Activated T-helper 17 cell treated with anti-CD3 and anti-CD28 coated beads, Interleukin-2, amount 50 U/mL, for 72 hours (primary cell): ENCODE measurements at places on chromosomes 3 and 15. TPM values are rescaled to one million over a fixed set of nuclear protein-coding genes. Genes with fewer than 3 reads are reported as not detected.

Gene DPPA2
- total RNA-seq = not detected

Gene MST1R
- 0.84 TPM for total RNA-seq

Gene AMT
- 1.9 TPM for total RNA-seq

Gene SLC22A13
- total RNA-seq = 1.5 TPM

Gene CYP8B1
- not detected for total RNA-seq

Gene KLHL40
- not detected for total RNA-seq

Gene CHDH
- 1.1 TPM for total RNA-seq

Gene AADACL2
- not detected for total RNA-seq

Gene ITGB5
- 1.1 TPM for total RNA-seq

Gene BCL2A1
- total RNA-seq = 77.0 TPM

Gene CD200
- total RNA-seq = 26.8 TPM

- ATAC-seq = no peak
These were observed 46.2 kb downstream of the ZNF385D start for GRCh38 chr3:21704796-21705195.

- no peak for ATAC-seq
These were observed 1.9 kb downstream of the TKT start for GRCh38 chr3:53253707-53254508.

DNA sequence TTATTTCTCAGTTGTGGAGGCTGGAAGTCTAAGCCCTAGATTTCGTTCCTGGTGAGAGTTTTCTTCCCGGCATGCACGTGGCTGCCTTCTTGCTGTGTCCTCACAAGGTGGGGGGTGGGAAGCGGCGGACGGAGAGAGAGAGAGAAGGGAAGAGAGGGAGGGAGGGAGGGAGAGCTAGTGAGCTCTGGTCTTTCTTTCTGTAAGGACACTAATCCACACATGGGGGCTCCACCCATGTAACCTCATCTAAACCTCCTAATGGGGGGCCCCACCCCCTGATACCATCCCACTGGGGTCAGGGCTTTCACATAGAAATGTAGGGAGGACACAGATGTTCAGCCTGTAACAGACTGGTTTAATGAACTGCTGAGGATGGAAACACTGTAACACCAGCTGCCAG lies 7.3 kb downstream of the FBLN2 start:
- ATAC-seq = no peak

- ATAC-seq = peak; percentile 47
These were observed 313.4 kb upstream of the NECTIN3 start for GRCh38 chr3:110758208-110758607.

GRCh38 chr15:66094331-66094730 lies 159.2 kb downstream of the MEGF11 start:
- no peak for ATAC-seq

DNA sequence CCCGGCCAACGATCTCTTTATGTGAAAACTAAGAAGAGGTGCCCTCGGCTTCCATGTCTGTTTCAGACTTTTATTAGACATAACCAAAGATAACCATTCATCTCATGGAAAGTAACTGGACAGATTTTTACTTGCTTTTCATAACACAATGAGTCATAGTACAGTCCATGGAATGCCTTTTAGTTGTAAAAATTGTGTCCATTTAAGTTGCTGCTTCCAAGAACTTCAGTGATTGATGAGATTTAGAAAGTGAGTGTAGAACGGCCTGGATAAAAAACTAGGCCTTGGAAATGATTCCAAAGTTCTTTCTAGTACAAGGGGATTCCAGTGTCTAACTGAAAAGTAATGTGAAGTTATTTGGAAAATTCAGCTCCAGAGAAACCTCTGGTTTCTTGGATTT lies 10.8 kb downstream of the EIF2AK4 start:
- ATAC-seq = no peak

DNA sequence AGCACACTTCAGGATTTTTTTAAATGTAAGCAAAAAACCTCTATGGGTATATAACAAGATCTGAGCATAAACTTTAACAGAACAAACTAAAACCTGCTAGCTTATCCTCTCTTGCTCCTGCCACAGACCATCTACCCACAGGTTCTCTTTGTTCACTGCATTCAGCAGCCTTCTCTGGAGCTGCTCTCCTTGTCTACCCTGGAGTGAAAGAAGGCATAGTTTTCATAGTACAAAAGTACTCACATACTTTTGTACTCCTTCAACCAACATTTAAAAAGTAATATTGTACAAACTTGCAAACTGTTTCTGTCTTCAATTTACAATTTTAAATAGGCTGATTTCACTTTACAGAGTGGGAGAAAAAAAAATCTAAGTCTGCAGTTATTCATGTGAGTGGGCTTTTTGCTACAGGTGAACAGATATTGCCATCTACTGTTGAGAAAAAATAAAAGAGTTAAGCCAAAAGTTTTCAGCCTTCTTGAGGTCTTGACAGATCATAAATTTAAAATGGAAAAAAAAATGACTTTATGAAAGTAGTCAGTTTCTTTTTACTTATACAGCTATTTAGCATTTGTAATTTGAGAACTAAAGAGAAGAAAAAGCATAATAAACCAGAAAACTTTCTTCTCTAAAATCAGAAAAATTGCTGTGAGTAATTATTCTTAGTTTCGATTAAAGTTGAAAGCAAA lies 20.4 kb downstream of the TERC start:
- ATAC-seq = no peak

- ATAC-seq = no peak
These were observed 52.4 kb downstream of the PHLDB2 start for GRCh38 chr3:111911446-111911845.

GRCh38 chr15:82936966-82937711 lies 15.4 kb downstream of the HOMER2 start:
- ATAC-seq = no peak

DNA sequence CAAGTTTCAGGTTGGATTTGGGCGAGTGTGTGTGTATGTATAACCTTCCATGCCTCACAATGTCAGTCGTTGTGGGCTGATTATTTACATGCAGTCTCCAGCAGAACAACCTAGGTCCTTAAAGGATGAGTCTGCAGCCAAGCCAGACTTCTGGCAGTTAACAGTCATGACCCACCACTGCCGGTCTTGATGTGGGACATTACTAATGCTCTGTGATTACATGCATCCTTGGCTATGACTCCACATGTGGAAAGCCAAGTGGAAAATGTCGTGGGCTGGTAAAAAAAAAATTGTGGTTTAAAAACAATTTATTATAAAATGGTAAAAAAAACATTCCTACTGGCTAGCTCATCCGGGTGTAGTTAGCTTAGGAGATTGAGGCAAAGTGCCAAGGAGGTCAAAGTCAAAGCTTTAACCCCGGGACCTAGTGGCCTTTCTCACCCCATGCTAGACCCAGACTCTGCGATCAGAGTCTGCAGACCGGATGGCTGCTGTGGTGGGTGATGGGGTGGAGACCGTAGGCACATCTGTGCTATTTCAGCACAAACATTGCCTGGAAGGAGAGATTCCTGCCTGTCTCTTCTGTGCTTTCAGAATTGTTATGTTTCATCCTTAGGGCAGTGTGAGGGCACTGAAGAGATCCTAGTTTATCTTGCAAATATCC lies 6.8 kb downstream of the RARRES1 start:
- peak; percentile 81 for ATAC-seq

DNA sequence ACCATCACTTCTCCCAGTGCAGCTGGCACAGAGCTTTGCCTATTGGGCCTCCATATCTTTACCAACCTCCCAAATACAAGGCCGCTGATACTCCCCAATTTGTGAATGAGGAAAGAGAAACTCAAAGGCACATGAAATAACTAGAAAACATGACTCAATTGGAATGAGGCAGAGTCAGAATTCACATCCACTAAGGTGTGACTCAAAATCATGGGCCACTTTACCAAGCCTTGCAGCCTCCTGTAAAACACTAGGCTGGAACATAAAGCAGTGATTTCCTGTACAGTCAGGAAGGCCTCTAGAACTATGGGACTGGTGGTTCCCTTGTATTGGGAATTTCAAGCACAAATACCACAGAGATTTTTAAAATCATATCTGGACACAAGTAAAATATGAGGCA lies 128.6 kb downstream of the DCLK3 start:
- ATAC-seq = no peak

- no peak for ATAC-seq
These were observed 94.3 kb upstream of the TLE3 start for GRCh38 chr15:70192041-70192440.

GRCh38 chr3:58358092-58358491 lies 25.4 kb downstream of the PXK start:
- ATAC-seq = peak; percentile 81

DNA sequence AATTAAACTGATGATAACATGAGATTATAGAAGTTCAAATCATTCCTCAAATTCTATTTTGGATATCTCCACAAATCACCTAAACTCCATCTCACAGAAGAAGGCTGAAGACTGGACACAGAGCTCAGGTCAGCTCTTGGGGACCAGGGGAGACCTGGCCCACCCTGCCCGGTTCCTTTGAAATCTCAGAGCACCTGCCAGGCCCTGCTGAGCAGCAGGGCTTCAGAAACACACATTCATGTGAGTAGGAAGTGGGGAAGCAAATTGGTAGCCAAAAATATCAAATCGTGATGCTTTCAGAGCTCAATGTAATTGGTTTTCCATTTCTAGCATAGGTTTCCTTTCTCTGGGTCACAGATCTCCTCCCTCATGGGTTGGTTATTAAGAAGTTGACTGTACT lies 76.2 kb downstream of the OCA2 start:
- ATAC-seq = no peak

DNA sequence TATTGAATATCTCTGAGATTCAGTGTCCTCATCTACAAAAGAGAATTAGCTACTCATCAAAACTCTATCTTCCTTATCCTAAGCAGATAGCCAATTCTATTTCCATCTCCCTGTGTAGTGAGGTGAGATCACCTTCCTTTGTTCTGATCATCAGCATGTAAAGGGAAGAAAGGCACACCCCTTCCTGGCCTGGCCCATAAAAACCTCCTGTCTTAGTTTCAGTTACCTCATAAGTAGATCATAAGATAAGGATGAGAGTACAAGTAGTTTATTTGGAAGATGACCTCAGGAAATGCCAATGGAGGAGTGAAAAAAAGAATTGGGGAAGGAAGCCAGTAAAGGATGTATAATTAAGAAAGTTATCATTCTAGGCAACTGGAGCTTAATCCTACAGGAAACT lies 114.5 kb upstream of the GADL1 start:
- ATAC-seq = no peak

DNA sequence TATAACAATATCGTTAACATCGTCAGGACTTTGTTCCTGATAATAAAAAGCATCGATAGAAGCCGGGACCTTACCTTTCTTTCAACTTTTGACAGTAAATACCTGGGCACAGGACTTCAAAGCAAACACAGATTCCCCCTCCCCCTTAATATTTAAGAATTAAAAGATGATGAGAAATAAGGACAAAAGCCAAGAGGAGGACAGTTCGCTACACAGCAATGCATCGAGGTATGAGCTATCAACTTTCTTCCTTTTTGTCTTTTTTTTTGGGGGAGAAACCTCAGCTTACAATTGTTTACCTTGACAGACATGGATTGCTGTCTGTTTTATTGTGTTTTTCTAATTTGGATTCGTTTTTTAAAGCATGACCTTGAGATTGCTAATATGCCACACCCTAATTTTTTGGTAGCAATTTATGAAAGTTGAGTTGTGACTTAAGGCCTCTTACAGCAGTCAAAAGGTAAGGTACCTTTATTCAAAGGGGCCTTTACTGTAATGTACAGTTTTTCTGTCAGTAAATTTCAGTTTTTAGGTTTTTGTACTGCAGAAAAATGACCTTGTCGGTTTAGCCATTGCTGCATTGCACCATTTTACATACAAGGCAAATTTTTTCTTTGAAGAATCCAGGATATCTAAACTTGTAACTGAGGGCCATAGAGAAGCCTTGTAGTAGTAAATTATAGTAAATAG lies 1.1 kb downstream of the CHD2 start:
- no peak for ATAC-seq

DNA sequence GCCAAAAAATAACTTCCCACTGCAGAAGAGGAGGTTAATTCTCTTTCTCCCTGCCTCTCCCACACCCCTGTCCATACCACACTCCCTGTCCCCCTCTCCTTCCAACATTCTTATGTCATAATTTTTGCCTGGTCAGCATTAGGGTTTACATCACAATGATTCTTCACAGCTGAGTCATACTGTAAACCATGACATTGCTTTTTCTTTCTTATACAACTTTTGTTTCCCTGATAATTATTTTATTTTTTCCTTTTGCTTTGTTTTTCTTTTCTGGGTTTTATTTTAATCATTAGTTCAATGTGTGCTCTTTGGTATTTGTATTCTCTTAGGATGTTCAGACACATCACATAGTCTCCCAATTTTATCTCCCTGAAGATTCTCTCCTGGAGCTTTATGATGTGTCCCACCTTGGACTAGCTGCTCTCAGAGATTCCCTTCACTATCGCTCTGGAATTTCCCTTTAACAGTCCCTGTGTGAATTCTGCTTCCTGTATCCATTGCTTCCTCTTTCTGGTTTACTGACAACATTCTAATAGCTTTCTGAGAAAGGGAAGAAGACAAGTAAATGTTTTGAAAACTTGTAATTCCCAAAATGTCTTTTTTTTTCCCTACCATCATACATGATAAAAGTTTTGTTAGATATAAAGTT lies 70.7 kb downstream of the SOX2 start:
- ATAC-seq = no peak

DNA sequence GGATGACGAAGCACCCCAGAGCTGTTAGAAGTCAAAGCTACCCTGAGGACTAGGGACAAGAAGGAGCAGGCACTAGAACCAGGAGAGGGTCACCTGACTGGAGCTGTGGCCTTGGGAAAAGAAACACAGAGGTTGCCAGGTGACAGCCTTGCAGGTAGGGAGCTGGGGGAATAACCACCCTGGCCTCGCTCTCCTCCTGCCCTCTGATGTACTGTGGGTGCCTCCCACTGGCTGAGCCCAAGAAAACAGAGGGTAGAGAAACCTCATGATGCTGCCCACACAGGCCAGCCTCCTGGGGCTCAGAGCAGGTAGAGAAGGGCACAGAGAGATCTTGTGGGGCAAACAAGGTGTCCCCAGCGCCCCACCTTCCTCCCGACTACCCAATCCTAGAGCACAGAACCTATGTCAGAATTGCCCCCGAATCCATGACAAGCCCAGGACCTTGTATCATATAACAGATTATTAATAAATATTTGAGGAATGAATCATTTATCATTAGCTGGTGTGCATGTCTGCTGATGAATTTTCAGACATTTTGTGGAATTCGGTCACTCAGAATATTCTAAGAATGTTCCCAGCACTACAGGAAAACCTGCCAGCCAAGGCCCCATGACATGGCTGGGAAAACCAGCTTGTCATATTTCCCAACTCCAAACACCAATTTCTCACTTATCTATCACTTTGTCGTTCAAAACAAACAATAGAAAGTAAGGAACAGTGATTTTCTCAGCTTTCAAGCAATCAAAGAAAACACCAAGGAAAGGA lies 59.8 kb upstream of the MEX3B start:
- ATAC-seq = no peak

DNA sequence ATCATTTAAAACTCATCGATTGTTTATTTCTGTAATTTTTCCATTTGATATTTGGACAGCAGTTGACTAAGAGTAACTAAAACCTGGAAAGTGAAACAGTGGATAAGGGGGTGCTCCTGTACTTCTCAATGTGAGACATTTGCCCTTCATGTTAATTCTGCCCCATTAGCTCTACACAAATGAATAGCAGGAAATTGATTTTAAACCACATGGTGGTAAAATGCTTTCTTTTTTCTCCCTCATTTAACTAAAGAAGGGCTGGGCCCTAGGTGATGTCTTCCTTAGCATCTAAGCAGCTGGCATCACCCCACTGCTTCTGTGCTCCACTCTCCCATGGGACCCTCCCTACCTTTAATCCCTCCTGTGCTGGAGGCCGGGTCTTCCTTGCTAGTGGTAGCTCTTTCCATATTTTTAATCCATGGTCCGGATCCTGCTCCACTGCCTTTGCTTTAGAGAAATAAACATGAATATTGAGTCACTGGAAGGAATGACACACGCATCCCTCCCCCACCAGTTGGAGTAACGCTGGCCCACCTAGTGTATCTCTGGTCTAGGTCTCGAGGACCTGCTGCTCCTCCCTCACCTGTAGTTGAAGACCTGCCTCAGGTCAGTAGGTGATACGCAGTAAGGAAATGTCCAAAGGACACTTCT lies 30.2 kb upstream of the LAMP3 start:
- ATAC-seq = no peak
